ENCODE measurements at places on chromosomes 1 and 21.
A peak's percentile ranks its signal among the peaks of the same experiment; 100 is the strongest.

GRCh38 chr1:109218516-109218915 is 4.8 kb downstream of the SARS1 start:
- DNase-seq = peak; percentile 25

- DNase-seq = no peak
These were observed 14.4 kb downstream of the PRR9 start for GRCh38 chr1:153231785-153232184.

DNA sequence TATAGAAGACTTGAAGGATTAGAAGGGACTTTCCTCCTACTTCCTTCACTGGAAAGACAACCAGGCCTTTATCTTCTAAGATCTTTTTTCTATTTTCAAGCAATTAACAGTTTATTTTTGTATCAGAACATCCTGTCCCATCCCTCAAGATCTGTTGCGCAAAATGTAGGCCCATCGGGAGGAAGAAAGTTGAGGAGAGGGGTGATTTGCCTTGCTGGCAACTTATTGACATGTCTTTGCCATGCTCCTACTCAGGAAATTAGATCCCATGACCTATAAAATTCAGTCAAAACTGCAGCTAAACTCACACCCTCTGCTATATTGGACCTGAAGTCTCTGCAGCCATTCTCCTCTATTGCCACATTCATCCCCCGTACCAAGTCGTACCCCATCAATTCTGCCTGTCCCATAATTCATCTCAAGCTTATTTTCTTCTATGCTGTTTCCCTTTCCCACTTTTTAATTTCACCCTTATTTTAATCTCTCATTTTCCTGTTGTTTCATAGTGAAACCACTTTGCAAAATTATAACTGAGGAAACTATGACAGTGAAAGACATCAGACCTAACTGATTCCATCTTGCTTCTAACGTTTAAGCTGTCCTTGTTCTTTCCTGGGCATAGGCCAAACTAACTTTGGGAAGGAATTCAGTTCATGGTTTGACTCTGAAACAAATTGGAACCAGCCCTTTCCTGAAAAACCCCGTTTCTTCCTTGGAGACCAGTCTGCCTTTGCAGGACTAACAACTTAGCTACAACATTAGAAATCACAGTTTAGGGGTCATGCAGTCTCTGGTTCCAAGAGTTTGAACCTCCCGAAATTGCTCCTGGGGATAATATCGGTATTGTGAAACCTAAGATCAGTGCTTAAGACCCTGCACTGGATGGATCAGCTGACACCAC is 195.7 kb upstream of the PTBP2 start:
- DNase-seq = no peak

- no peak for DNase-seq
These were observed 35.0 kb downstream of the LGR6 start for GRCh38 chr1:202228484-202229122.

GRCh38 chr1:198932351-198932991 is 293.6 kb downstream of the PTPRC start:
- no peak for DNase-seq

DNA sequence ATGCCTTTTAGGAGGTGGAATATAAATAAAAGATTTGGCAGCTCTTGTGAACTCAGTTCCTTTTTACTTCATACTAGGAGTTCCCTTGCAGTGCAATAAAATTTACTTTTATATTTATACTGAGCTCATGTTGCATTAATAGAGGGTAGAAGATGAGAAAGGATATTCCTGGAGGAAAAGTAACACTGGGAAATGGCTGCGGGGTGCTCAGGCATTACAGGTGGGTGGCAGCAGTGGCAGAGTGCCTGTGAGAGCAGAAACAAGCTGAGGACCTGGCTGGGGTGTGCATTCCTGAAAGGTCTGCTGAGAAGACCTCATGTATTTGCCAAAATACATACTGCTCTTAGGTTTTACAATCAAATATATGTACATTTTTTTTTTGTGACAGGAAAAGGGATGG is 126.9 kb downstream of the COQ8A start:
- DNase-seq = peak; percentile 66

DNA sequence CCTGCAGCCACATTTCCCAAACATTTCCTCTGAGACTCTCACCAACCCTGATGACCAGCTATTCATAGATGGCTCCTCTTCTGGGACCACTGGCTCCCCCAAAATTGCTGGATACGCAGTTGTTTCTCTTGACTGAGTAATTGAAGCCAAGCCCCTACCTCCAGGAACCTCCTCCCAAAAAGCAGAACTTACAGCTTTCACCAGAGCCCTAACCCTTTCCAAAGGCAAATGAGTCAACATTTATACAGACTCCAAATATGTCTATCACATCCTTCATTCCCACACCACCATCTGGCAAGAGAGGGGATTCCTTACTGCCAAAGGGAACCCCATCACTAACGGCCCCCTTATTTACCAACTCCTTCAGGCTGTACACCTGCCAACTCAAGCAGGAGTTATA is 20.3 kb upstream of the CA6 start:
- no peak for DNase-seq

DNA sequence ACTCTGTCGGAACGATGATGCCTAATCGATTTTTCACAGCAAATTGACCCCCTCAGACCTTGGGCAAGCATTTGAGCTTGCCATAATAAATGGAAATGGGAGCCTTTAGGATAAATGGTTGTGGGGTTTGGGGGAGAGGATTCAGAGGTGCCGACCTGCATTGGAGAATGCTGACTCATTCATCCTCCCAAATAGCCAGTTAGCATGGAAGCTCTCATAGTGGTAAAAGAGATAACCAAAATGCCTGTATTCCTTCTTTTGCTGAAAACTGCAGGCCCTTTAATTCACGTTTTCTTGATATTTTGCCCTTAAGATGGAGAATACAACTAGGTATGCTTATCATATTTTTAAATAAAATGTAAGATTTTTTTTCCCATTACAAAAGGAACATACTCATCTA is 392.6 kb upstream of the DEPDC1 start:
- no peak for DNase-seq

DNA sequence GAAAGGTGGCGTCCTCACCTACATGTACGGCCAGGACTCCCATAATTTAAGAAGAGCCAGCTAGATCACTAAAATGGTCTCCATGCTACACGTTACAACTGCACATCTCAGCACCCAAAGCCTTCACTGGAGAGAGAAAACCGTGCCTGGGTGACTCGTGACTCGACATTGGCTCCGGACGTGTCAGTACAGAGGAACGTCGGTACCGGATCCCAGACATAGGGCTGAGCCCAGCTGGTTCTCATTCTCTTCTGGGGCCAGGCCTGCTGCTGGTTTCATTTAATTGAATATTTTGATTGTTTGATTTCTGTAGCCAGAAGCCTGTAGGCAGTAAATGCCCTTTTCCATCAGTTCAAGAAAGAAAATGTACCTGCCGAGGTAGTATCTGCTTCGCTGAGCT is 93.1 kb downstream of the HHIPL2 start:
- DNase-seq = no peak

DNA sequence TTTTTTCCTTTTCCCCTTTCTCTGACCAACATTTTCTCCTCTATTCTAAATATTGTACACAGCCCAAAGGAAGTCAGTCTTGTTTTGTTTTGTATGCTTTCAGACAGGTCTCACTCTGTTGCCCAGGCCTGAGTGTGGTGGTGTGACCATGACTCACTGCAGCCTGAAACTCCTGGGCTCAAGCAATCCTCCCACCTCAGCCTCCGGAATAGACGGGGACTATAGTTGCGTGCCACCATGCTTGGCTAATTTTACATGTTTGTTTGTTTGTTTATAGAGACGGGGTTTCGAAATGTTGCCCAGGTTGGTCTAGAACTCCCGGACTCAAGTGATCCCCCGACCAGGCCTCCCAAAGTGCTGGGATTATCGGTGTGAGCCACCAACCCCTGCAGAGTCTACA is 72.8 kb downstream of the NRIP1 start:
- peak; percentile 15 for DNase-seq

DNA sequence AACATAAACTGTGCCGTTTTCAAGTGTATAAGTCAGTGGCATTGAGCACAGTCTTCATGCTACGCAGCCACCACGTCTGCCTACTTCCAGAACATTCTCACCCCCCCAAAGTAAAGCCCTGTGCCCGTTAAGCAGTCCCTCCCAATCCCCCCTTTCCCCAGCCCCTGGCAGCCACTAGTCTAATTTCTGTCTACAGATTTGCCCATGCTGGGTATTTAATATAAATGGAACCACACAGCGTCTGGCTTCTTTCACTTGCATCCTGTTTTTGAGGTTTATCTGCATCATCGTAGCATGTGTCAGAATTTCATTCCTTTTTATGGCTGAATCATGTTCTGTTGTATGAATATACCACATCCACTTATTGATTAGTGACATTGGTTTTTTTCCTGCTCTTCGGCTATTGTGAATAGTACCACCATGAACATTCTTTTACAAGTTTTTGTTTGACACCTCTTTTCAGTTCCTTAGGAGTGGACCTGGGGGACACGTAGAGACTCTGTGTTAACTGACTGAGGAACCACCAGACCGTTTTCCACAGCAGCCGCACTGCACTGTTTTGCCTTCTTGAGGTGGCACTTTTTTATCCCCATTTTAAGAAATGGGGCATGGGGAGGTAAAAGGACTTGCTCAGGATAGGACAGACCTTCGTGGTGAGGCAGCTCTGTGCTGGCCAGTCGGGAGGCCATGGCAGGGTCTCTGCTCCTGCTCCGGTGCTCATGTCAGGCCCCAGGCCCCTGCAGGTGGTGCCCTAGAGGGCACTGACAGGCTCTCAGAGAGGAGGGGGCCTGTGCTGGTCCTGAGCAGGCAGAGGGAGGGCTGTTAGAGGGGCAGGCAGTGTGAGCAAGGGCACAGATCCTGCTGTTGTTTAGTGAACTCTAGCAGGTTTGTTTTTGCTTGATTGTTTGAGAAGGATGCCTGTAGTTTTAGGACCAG is 123.8 kb downstream of the PCBP3 start:
- no peak for DNase-seq

DNA sequence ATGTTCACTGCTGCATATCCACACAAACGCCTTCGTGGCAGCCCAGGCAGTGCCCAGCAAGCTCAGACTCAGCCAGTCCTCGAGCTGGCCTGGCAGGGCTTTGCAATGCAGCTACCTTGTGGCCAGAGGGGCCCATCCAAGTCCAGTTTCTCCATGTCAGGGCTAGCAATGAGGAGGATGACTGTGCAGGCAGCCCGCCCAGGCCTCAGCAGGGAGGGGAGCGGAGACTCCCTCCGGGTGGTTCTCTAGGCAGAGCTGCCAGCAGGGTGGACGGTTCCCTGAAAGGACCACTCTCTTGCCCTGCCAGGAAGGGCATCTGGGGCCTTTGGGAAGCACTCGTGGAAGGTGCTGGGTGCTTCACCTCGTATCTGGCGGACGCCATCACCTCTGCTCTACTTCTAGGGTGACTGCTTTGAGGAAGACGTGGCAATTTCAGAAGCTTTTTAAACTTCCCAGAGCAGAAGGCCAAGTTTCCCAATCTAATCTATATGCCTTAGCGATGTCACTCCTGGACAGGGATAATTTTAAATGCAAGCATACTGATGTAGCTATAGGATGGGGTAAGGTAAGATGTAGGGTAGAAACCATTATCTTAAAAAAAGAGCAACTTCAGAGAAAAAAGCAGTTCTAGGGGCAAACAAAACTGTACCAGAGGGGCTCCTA is 56.2 kb downstream of the RUNX1 start:
- DNase-seq = peak; percentile 5

GRCh38 chr1:242839101-242839500 is 314.6 kb upstream of the PLD5 start:
- DNase-seq = no peak

GRCh38 chr21:37045556-37045955 is 27.3 kb downstream of the PIGP start:
- DNase-seq = no peak
